ENCODE measurements at places on chromosomes 7 and 10.

DNA sequence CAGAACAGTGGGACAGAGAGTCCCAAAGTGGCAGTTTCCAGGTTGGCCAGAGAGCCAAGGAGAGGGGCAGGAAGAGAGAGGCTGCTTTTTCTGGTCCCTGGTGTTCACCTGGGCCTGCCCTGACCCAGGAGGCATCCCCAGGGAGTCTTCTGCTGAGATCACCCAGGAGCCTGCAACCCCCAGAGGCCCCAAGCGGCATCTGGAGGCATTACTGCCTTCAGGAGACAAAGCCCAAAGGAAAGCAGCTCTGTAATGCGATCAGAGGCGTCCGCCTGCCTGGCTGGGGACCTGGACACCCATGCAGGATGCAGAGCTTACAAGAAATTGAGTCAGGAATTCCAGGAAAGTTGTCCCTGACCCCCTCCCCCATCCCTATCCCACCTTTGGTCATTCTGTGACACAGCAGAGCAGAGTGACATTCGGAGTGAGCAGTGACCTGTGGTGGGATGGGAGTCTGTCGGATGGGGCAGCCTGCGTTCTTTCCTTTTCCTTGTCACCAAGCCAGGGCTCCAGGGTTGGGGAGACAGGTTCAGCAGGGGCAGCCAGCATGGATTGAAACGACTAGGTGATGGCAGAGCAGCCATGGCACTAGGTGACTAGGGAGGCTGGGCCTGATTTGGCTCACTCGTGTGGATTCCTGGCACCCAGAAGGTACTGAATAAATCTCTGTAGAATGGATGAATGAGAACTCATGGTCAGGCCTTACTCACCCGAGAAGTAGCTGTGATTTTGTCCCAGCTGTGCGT, 10.4 kb downstream of the UNC5B start:
- no peak for DNase-seq

- DNase-seq = no peak
These were observed 86.7 kb upstream of the IL6 start for GRCh38 chr7:22640269-22640668.

GRCh38 chr7:148242294-148242821, 348.2 kb upstream of the C7orf33 start:
- peak; percentile 83 for DNase-seq

DNA sequence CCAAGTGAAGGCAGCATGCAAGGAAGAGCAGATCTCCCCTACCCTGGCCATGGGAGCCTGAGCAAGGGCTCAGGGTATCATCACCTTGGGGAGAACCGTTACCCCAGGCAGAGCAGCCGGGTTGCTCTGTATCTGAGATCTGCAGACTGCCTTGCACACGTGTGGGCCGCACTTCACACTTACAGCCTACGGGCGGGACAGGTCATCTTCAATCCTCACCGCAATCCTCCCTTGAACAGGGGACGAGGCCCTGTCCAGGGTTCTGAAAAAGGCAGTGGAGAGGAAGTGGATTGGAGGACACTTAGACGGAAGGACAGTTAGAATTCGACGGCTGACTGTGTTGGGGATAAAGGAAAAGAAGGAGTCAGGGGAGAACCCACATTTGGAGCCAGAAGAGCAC, 51.4 kb downstream of the NPS start:
- DNase-seq = no peak

DNA sequence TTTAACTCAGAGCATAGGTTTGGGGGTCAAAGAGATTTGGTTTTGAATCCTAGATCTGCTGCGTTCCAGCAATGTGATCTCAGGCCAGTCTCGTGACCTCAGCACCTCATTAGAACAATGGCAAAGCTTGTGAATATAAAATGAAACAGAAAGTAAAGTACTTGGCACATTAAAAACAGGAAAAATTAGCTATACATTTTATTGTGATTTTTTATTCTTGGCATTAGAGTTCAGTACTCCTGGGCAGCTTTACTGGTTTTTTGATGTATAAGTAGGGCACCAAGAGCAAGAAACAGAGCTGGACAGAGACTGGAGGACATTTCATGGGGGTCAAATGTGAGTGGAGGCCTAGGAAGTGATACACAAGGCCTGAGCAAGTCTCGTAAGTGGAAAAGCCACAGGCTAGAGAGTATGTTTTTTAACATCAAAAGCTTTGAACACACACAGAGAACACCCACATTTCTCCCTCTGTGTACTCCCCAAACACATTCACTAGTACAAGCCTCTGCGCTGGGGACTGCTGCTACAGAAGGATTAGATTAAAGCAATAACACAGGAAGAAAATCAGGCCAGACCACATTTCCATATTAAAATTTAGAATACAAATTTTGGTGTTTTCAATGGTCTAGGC, 157.2 kb upstream of the SLC25A13 start:
- no peak for DNase-seq

GRCh38 chr10:5961405-5962100, 15.8 kb downstream of the IL15RA start:
- DNase-seq = no peak

- no peak for DNase-seq
These were observed 57.5 kb downstream of the UNCX start for GRCh38 chr7:1290026-1290678.

DNA sequence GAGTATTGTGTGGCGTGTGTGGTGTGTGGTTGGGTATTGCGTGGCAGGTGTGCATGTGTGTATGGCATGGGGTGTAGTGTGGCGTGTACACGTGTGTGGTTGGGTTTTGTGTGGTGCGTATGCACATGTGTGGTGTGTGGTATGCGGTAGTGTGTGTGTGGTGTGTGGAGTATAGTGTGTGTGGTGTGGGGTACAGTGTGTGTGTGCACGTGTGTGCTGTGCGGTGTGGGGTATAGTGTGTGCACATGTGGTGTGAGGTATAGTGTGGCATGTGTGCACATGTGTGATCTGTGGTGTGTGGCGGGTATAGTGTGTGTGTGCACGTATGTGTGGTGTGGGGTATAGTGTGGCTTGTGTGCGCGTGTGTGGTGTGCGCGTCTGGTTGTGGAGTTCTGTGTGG, 20.9 kb upstream of the UTF1 start:
- no peak for DNase-seq

All from HEK293T (cell line).